ENCODE measurements at places on chromosomes 7 and 10. TPM values are rescaled to one million over a fixed set of nuclear protein-coding genes. Genes with fewer than 3 reads are reported as not detected.

The MYOZ1 gene
- not detected for total RNA-seq

The FHIP2A gene
- total RNA-seq, result 33.3 TPM

The RNF32 gene
- total RNA-seq, result 4.8 TPM

The HOXA5 gene
- total RNA-seq, result not detected

The ANKRD30A gene
- total RNA-seq, result not detected

The RPEL1 gene
- not detected for total RNA-seq

The SFRP5 gene
- total RNA-seq, result not detected

The ELMO1 gene
- total RNA-seq, result 139 TPM

The UBTD1 gene
- total RNA-seq, result 0.77 TPM

The PPP1R17 gene
- not detected for total RNA-seq

The POU6F2 gene
- not detected for total RNA-seq

The TUBAL3 gene
- not detected for total RNA-seq

The NEURL1 gene
- 1.5 TPM for total RNA-seq

The GRM3 gene
- total RNA-seq, result not detected

The ASZ1 gene
- total RNA-seq, result not detected

The STEAP1 gene
- total RNA-seq, result not detected

The POLR2J2 gene
- total RNA-seq, result 19.0 TPM

The HTRA1 gene
- not detected for total RNA-seq

The PIK3AP1 gene
- 3.1 TPM for total RNA-seq

The EGR2 gene
- 6.5 TPM for total RNA-seq

The PRKCQ gene
- 57.3 TPM for total RNA-seq

The SLC39A12 gene
- total RNA-seq, result not detected

The GNAT3 gene
- not detected for total RNA-seq

The SMO gene
- total RNA-seq, result 0.14 TPM

The C7orf33 gene
- not detected for total RNA-seq

The NODAL gene
- 0.09 TPM for total RNA-seq

The VWA2 gene
- not detected for total RNA-seq

The VPS37D gene
- not detected for total RNA-seq

The OIT3 gene
- 0.11 TPM for total RNA-seq

The ARHGAP12 gene
- 5.3 TPM for total RNA-seq

The HOXA11 gene
- total RNA-seq, result not detected

The DNAJC2 gene
- 34.5 TPM for total RNA-seq

The PTPRE gene
- total RNA-seq, result 20.5 TPM

The C10orf62 gene
- not detected for total RNA-seq

The HMX3 gene
- not detected for total RNA-seq

The OR9A2 gene
- total RNA-seq, result not detected

The STEAP1B gene
- total RNA-seq, result 0.18 TPM

All from T-helper 2 cell treated with Interferon-gamma antibody and Interleukin-4, amounts not matched to agents 100 ng/mL and 5 ng/mL, for 36 hours (primary cell).